Fibroblast of upper back skin (primary cell): ENCODE measurements at places on chromosomes 11 and 22.

DNA sequence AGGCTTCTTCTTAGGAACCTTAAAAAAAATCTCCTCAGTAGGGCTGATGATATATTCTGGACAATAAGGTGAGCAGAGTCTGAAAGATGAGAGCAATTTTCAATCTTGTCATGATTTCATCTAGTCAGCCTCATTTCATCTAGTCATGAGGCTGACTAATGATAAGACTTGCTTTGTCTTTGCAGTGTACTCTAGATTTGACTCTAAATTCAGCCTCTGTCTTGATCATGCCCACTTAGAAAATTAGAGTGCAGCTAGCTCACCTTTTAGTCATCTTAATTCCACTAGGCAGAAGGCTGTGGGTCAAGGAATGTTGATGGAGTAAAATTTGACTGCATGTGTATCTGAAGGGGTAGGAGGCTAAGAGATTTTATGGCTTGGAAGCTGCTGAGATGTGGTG, 5.5 kb downstream of the EHF start:
- no peak for DNase-seq

DNA sequence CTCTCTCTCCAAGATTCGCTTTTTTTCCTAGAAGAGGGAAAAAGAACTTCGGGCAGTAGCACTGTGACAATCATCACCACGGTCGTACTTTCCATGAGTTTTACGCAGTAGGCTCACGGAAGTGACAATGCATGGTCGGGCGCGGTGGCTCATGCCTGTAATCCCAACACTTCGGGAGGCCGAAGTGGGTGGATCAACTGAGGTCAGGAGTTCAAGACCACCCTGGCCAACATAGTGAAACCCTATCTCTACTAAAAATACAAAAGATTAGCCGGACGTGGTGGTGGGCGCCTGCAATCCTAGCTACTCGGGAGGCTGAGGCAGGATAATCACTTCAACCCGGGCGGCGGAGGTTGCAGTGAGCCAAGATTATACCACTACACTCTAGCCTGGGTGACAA, 23.4 kb downstream of the GRAP2 start:
- no peak for DNase-seq

DNA sequence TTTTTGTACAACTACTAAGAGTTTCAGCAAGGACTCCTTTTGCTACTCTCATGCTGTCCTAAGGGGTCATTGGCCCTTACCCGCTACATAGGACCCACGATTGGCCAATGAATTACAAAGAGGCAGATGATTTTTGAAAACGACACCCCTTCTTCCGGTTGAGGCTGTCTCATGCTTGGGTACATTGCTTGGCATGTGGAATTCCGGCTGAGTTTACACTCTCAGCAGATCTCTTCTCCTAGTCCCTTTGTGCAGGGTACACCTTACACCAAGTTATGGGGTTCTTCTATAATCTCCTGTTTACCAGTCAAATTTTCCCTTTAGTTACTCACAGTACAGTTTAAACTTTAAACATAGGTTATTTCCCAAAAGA, 52.1 kb downstream of the SLC17A6 start:
- DNase-seq: no peak

DNA sequence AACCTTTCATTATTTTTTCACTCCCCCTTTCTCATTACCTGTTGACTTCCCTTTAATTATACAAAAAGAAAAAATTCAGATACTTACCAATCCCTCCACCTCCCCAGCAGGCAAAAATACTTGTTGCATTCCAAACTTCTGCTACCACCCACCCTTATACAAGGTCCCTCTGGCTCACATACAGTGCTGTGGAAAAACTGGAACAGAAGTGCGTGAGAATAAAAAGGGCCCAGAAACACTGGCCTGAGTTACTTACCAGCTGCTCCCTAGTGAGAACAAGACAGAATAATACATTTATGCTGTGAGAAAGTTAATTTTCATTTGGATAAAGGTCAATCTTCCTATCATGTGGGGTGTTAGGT, 46.9 kb upstream of the RAPSN start:
- peak; percentile 37 for DNase-seq

GRCh38 chr22:47203554-47203991, 441.1 kb downstream of the TBC1D22A start:
- no peak for DNase-seq

DNA sequence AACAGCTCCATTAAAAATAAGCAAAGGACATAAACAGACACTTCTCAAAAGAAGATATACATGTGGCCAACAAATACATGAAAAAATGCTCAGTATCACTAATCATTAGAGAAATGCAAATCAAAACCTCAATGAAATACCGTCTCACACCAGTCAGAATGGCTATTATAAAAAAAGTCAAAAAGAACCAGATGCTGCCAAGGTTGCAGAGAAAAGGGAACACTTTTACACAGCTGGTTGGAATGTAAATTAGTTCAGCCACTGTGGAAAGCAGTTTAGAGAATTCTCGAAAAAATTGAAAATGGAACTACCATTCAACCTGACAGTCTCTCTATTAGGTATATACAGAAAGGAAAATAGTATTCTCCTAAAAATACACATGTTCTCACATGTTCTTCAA, 102.4 kb upstream of the FIBIN start:
- peak; percentile 26 for DNase-seq

GRCh38 chr11:46359953-46360352, 12.7 kb downstream of the DGKZ start:
- DNase-seq: no peak

GRCh38 chr11:36278531-36279282, 10.5 kb downstream of the COMMD9 start:
- DNase-seq: no peak

GRCh38 chr11:64855596-64856304, 11.3 kb upstream of the CDC42BPG start:
- DNase-seq: no peak

GRCh38 chr22:27676545-27677213, 124.9 kb downstream of the MN1 start:
- peak; percentile 12 for DNase-seq

- peak; percentile 60 for DNase-seq
Measured at GRCh38 chr11:124917115-124917637, 1.9 kb upstream of the HEPN1 start.

- no peak for DNase-seq
Measured at GRCh38 chr11:125787827-125788226, at the start of gene PATE3. PATE3 (plus strand) TSS chr11:125788127; CDS start chr11:125788152, 25 bp downstream.

DNA sequence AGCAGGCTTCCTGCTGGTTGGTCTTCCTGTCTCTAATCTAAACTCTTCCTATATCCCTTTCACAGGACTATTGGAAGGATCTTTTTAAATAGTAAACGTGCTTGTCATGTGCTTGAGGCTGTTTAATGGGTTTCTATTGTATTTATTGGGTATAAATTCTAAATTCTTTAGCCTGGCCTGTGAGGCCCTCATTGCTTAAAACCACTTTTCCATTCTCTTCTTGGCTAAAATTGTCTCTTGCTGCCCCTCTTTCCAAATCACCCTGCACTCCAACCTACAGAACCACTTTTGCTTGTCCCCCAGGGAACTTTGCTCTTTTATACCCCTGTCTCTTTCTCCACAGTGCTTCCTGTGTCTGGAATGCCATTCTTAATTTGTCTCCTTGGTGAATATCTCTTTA, 46.4 kb upstream of the MUC15 start:
- DNase-seq: no peak

- DNase-seq: peak; percentile 42
Measured at GRCh38 chr11:86537541-86538222, 134.7 kb downstream of the ME3 start.

GRCh38 chr11:34886609-34887008, 29.6 kb downstream of the APIP start:
- DNase-seq: no peak

GRCh38 chr11:1333860-1334259, 24.4 kb upstream of the TOLLIP start:
- DNase-seq: no peak

DNA sequence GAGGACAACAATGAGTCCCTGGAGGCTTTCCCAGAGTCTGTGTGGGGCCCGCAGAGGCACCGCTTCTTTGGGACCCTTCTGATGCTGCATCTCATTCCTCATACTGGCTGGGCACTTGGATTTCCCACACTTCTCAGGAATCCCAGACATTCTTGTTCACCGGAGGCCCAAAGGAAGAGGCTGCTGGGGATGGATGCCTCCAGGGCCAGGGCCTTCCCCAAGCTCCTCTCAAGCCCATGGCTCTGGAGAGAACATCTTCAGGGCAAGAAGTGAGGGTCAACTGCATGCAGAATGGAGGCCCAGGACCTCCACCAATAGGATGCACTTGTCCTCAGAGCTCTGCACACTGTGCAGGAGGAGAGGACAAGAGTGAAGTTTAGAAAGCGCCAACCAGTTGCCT, 34.6 kb downstream of the DKK3 start:
- DNase-seq: no peak

DNA sequence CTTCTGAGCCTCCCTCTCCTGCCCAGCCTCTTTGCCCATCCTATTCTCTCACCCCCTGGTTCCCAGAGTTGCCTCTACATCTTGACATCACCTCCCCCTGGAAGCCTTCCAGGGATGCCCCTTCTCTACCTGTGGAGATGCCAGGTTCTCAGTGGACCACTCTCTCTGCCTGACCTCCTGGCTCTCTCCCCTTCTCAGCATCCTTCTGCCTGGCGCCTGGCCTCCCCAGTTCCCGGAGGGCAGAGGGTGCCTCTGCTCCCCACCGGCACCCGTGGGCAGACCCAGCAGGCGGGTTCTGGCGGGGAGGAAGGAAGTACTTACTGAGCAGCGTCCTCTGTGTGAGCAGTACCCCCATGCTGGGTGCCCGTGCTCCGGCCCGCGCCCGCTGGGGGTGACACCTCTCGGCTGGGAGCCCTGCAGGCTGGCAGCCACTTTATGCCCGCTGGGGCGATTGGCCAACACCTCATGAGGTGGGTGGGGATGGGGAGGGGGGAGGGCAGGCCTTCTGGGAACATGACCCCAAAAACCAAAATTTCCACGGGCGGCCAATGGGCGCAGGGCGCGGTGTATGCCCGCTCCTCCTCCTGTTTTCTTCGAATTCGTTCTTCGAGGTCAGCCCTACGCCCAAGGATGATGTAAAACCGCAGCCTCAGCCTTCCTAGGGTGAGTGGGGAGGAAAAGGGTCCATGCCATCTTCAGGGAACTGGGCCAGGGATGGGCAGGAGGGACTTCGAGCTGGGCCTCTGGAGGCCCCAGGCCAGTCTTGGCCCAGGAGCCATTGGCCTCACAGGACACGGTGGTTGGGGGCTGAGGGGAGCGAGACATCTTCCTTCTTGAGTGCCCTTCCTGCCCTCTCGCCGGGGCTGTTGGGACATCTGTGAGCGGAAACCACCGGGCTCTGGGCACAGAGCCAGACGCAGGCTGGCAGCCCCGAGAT, at the start of gene OSM:
Gene OSM (minus strand): TSS at position 407 of the 937 bp plus-strand sequence. CDS start 52 bp downstream, at position 355.
- no peak for DNase-seq

DNA sequence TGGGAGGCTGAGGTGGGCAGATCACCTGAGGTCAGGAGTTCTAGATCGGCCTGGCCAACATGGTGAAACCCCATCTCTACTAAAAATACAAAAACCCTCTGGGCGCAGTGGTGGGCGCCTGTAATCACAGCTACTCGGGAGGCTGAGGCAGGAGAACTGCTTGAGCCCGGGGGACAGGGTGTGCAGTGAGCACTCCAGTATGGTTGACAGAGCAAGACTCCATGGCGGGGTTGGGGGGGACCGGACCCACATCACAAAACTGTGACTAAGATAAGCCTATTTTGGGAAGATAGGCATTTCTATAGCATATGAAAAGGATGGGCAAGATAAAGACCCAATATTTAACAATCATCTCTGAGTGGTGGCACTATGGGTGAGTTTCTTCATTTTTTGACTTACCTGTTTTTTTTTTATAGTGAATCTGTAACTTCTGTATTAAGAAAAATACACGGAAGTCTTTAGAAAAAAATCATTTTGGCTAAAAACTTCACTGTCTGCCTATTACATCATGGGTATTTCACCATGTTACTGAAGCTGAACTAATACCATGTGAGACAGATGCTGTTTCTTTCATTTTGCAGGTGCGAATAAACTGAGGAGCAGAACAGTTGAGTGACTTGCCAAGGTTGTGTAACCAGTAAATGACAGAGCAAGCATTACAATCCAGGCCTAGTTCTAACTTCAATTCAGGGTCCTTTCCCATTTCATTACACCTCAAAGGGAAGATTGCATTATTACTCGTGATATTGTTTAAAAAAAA, 2.5 kb downstream of the CELF1 start:
- no peak for DNase-seq

DNA sequence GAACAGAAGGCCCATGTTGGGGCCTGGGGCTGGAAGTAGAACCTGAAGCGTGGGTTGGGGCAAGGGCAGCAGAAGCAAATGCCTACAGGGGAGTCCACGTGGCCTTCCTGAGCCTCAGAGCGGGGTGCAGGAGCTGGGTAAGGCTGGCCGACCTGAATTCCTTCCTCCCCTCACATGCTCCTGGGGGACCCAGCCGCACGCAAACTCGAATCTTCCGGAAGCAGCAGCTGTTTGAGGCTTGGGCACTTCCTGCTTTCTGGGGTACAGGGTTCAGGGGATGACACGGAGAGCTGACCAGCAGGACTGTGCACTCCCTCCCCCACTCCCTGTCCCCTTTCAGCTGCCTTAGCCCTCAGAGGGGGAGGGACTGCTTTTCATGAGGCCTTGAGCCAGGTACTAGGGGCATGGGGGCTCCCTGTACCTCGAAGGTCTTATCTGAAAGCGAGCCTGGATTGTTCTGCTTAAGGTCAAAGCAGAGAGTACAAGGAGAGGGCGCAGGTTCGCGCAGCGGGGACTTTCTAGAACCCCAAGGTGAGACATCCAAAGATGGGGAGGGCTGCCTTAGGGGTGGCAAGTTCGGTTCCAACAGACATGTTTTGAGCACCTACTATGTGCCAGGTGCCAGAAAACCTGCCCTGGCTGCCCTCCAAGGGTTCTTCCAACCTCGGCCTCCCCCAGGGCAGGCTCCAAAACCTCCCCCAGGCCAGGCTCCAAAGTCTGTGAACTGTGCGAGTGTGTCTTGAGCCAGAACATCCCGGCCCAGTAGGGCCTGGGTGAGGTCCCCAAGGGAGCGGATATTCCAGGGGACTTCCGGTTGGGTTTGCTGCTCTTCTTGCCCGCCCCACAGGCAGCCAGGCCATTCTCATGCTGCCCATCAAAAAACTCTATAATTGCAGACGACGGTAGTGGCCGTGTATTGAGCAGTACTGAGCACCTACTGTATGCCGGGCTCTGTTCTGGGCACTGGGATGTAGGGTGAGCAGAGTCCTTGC, 1.7 kb downstream of the NCF4 start:
- DNase-seq: no peak
